Stimulated activated naive CD4-positive, alpha-beta T cell (primary cell): ENCODE measurements at places on chromosomes 6 and 20.

DNA sequence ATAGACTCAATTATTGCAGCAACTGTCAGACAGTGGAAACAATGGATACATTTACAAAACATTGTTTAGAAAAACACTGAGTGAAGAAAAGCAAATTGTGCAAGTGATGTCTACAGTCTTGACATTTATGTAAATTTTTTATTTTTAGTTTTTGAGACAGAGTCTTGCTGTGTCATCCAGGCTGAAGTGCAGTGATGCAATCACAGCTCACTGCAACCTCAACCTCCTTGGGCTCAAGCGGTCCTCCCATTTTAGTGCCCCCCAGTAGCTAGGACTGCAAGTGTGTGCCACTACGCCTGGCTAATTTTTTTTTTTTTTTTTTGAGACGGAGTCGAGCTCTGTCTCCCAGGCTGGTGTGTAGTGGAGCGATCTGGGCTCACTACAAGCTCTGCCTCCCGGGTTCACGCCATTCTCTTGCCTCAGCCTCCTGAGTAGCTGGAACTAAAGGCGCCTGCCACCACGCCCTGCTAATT is 9.7 kb downstream of the CNBD2 start:
- DNase-seq: no peak

- no peak for DNase-seq
Observed at GRCh38 chr6:25835442-25836283, 3.8 kb upstream of the SLC17A1 start.

GRCh38 chr6:36120539-36120938 is 9.8 kb upstream of the MAPK13 start:
- peak; percentile 77 for DNase-seq

- DNase-seq: peak; percentile 33
Observed at GRCh38 chr6:97186416-97186999, 96.5 kb downstream of the MMS22L start.

DNA sequence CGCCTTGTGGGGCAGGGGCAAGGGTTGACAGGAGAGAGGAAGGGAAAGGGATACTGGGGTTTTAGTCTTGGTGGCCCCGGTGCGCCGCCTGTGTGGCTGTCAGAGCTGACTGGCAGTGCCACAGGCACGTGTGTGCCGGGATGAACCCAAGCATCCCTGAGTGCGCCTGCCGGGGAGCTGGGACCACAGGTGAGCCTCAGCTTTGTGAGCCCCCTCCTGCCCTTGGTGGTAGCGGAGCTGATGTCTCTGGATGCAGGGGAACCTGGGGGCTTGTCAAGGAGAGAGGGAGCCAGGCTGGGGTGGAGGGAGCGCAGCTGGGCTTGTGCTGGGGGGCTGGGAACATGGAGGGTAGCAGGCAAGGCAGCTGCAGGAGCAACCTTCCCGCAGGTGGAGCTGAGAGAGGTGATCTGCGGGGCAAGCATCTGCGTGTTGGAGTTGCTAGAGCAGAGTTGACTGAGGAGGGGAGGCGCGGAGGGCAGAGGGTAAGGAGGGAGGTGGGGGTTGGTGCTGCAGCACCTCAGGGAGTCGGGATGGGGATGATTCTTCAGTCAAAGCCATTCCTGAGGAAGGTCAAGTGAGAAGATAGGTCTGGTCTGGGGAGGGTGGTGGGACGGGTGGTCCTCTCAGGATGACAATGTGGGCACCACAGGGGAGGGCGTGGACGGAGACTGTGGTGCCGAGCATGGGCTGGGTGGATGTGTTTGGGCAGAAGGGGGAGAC is 28.1 kb downstream of the PYGB start:
- no peak for DNase-seq

GRCh38 chr6:115194981-115195638 is 852.3 kb upstream of the HS3ST5 start:
- DNase-seq: no peak

- DNase-seq: no peak
Observed at GRCh38 chr20:20237093-20237959, 130.6 kb upstream of the INSM1 start.

- no peak for DNase-seq
Observed at GRCh38 chr6:9948678-9949077, 466.2 kb downstream of the TFAP2A start.

- no peak for DNase-seq
Observed at GRCh38 chr6:40917603-40918002, 121.4 kb downstream of the UNC5CL start.

DNA sequence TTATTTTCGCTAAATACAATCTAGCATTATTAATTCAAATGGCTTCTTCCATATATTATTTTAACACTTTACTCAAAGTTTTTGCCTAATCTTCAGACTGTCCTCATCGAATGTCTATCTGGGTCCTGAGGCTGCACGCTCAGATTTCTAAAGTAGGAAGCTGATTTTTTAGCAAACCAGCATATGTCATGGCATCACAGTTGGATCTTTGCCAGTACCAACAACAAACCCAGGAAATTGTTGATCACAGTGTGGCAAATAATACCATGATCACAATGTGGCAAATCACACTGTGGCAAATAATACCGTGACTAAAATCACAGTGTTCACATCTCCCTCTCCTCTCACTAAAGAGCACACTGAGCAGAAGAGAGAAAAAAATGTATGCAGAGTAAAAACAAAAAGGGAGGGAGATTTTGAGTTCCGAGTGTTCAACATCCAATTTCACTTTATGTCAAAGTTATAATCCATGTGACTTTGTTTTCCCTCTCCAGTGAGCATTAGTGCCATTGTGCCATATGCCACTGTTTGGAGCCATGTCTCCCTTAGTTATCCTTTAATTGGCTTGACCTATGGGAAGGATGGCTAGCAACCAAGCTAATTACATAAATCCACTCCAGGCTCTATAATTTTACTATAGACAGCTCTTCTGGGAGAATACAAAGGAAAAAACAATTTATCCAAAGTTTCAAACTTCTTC is 1059.6 kb downstream of the HACE1 start:
- DNase-seq: no peak

GRCh38 chr6:119020597-119021561 is 57.6 kb downstream of the FAM184A start:
- DNase-seq: no peak

DNA sequence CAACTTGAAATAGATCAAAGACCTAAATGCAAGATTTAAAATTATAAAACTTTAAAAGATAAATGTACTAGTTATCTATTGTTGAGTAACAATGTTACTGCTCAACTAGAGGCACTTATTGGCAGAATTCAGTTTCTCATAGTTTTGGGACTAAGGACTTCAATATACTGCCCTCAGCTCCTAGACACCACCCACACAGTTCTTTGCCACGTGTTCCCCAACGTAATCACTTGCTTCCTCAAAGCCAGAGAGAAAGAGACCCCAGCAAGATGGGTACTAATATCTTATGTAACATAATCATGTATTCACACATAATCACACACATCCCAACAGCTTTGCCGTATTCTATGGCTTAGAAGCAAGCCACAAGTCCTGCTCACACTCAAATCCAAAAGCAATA is 50.3 kb upstream of the SLC22A16 start:
- DNase-seq: no peak

- no peak for DNase-seq
Observed at GRCh38 chr6:22432060-22432459, 135.2 kb upstream of the PRL start.

- no peak for DNase-seq
Observed at GRCh38 chr6:125285936-125286335, 15.8 kb downstream of the HDDC2 start.

DNA sequence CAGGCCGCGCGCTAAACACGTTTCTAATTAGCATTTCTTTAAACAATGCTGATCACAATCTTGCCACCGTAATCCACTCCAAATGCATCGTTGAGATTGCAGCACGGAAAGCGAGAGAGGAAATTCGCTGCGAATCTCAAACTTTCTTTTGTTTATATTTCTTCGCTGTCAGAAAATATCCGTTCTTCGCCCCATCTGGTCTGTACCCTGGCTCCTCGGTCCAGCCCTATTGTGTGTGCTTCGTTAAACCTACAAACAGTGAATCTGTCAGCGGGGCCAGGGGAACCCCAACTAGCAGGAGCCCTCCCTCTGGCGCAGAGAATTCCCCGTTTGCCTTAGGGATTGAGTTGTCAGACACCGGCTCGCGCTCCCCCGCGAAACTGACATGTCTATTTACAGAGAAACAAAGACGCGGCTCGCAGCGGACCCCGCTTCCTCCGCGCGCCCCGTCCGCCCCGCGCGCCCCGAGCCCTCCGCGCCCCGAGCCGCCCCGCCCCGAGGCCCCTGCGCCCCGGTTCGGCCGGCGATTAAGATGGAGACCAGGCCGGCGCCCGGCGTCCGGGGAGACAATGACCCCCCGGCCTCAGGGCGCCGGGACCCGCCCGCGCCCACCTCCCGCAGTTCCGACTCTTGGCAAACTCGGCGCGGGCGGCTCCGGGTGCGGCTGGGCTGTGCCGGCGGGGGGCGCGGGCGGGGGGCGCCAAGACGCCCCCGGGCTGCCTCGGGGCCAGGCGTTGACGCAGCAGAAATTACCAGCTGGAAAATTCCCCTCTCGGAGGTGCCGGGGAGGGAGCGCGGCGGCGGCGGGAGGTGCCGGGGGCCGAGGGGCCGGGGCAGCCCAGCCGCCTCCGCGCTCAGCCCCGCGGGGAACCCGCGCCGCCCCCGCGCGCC is 874 bp downstream of the ZBTB46 start:
- DNase-seq: no peak

GRCh38 chr6:109867009-109867969 is 110.8 kb upstream of the GPR6 start:
- no peak for DNase-seq

DNA sequence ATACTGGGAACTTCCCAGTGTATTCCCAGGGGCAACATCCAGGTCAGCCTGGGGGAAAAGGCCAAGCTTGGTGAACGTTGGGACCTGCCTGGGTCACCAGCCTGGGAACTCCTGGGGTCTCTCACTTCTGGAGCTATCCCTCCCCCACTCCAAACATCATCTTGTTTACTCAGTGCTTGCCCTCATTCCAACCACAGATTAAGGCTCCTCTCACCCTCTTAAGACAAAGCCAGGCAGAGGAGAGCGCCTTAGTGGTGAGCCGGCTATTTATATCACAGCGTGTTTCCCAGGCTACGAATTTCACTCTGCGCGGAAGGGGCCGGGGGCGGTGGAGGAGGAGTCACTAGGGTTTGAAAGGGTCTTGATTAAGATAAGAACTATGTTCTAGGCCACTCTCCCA is 12.1 kb downstream of the PRPH2 start:
- DNase-seq: no peak

DNA sequence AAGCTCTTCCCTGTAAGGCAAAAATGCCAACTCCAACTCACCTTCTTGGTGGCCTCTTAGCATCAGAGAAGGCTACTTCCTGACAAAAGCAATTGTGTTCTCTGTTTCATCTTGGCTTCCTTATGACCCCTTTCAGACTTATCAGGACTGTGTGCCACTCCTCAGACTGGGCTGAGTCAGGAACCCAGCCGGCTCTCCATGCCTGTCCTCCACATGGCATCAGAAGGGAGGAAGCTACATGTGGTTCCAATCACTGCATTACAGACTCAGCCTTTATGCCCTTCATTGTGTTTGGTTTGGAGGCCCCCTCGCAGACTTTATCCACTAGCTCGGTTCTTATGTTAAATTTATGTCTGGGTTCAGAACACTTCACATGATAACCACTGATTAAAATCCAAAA is 142.5 kb downstream of the SLC24A3 start:
- no peak for DNase-seq

DNA sequence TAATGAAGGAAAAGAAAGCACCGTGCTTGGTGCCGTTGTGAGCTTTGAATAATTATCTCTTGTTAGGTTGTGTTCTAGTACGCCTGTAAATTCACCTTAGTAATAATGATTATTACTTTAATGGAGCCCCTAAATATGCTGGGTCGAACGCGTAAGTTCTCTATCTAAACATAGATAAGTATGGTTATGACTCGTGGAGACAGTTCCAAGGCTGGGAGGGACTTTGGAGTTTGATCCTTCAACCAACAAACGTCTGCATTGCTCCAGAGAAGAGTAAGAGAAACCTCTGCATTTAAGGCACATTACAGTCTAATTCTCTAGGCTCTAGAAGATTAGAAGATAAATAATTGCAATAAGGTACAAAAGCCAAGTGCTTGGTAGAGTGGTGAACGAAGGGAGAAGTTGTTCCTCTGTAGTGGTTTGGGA is 514 bp downstream of the ACOT13 start:
- DNase-seq: no peak

GRCh38 chr20:13681248-13682125 is 42.8 kb upstream of the TASP1 start:
- no peak for DNase-seq

GRCh38 chr6:88669475-88669874 is 293.9 kb downstream of the RNGTT start:
- no peak for DNase-seq

DNA sequence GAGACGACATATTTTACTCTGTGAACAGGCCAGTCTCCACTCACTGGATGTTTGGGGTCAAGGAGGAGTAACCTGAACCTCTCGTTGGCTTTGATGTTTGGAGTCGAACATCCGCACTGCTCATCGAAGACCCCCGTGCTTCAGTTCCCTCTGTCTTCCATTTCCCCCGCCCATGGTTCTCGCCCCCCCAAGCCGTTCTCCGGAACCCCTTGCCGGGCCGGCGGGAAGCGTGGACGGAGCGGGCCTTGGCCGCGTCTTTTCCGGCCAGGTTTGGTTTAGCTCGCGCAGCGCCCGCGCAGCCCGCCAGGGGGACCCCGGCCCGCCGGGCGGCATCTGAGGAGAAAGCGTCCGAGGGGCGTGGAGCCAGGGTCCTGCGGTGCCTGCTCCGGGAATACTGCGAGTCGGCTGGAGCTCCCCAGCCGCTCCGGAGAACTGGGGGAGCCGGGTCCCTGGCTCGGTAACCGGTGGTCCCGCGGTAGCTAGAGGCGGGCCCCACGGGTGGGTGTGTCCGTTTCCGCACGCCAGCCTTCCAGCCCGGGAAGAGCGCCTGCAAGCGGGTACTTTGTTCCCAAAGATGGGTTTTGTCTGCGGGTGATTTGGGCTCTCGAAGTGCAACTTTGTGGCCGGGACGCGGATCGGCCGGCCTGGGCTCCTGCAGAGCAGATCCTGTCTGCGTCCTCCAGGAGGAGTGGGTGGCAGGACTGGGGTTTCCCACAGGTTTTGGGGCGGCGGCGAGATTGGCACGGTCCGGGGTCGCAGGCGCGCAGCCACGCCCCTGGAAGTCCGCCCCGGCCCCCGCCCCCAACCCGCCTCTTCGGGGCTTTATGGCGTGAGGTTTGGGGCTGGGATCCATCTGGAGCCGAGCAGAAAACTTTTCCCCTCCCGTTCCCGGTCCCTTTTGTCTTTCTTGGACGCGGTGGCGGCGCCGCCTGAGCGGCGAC is at the start of gene TMEM200A:
TMEM200A (plus strand) TSS at position 852 of the 941 bp plus-strand sequence. CDS start 74,406 bp downstream, outside the sequence.
- DNase-seq: peak; percentile 25

DNA sequence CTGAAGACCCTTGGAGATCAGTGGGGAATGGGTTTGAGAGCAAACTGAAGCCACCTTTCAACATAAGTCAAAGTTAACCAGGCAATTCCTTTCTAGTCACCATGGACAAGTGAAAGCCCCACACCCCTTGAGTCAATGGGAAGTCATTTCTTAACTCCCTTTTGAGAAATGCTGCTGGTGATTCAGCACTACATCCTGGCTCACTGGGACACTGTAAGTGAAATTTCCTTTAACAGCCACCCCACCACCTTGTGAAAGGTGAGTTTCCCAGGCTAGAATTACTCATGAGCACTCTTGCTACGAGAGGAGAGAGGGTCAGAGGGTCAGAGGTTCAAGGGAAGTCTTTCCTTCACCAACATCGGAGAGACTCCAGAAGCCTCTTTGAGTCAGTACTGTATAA is 93.3 kb upstream of the MARCKS start:
- no peak for DNase-seq

- no peak for DNase-seq
Observed at GRCh38 chr20:52166150-52166549, 25.4 kb downstream of the ZFP64 start.

- DNase-seq: no peak
Observed at GRCh38 chr6:37391120-37391519, 37.3 kb downstream of the RNF8 start.

GRCh38 chr6:43407296-43407695 is 20.0 kb upstream of the ABCC10 start:
- DNase-seq: no peak
